Stimulated activated CD8-positive, alpha-beta memory T cell treated with anti-CD3 and anti-CD28 coated beads, Interleukin-12 subunit alpha, Interleukin-12 subunit beta, amount 100 ng/mL, for 4 hours (primary cell): ENCODE measurements at places on chromosomes 5 and 9.

GRCh38 chr9:87422999-87423398, 74.7 kb upstream of the DAPK1 start:
- DNase-seq: no peak

DNA sequence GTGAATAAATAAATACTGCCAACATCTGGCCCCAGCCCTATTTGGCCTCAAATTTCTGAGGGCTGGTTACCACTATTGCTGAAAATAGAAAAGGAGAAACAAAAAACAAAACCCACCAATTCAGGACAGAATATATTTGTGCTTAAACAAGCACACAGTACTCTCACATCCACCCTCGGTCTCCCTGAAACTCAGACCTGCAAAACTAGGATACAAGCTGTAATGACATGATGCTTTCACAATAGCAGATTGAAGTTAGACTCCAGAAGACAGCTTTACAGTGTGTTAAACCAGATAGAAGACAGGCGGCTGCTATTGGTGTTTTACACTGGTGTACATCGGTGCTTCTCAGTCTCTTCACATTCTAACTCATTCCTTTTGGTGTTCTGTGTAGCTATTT, 214.9 kb upstream of the DMRT1 start:
- DNase-seq: no peak

DNA sequence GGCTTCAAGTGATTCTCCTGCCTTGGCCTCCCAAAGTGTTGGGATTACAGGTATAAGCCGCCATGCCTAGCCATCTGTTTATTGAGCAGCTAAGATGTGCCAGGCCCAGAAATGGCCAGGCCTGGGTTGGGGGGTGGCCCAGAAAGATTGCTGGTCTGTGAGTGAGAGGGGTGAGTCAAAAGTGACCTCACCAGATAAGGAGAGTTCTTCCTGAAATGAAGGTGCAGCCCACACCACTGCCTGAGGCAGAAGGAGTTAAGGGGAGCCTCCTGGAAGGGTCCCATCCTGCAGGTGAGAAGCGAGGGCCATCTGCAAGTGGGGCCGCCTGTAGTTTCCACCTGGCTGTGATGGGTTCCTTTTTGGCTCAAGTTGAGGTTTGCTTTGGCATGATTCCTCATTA, 96.9 kb upstream of the KLF4 start:
- no peak for DNase-seq

DNA sequence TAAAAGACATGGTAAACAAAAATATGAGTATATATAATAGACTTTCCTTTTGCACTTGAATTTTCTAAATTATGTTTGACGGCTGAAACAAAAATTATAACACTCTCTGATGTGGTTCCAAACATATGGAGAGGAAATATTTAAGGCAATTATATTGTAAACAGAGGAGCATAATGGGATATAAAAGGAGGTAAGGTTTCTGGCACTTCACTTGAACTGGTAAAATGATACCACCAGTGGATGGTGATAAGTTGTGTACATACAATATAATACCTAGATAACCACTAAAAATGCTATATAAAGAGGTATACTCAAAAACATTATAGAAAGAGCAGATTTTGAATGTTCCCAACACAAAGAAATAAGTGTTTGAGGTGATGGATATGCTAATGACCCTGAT, 192.9 kb upstream of the RAD23B start:
- no peak for DNase-seq

DNA sequence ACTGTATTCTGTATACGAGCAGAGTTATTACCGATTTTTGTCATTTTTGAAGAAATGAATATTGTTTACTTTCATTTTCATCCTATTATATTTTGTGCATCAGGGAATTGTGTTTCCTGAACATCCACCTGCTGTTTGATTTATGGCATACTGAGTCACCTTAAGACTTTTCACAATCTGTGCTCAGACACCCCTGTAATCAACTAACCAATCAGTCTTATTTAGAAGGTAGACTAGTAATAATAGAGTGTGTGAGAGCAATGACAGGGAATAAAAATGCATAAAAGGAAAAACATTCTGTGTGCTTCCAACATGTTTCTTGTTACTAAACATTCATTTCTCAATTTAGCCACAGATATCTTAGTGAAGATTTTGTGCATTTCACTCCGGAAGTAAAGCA, 1413.6 kb upstream of the ACO1 start:
- DNase-seq: no peak

DNA sequence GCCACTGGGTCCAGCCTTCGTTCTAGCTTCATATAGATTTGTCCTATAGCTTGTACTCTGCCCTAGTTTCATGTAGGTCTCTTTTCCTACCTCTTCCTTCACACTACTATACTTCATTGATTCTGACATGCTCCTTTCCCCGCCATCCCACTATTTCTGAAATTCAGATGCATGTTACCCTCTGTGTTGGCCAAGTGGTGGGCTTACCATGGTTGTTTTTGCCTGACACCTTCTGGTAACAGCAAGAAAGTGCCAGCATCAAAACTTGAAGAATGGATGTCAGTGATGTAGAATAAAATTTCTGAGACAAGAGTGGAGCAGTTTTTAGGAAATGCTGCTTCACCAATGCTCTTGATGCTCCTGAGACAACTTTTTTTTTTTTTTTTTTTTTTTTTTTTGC, 19.5 kb upstream of the SERINC5 start:
- DNase-seq: no peak

DNA sequence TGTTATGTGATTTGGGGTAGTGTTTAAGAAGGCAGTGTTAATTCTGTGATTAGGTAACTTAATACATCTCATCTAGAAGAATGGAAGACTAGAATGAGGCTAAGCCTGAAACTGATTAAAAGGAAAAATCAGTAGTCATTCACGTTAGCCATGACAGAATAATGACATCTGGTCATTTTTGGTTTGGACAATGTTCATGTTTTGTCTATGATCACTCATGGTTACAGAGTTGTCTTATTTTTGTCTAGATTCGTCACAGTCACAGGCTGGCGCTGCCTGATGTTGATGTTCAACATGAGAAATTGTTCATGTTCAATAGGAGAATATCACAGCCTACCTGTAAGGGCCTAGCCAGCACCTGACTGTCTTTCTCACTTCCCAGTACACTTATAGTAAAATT, 9.5 kb upstream of the DOCK2 start:
- DNase-seq: no peak

DNA sequence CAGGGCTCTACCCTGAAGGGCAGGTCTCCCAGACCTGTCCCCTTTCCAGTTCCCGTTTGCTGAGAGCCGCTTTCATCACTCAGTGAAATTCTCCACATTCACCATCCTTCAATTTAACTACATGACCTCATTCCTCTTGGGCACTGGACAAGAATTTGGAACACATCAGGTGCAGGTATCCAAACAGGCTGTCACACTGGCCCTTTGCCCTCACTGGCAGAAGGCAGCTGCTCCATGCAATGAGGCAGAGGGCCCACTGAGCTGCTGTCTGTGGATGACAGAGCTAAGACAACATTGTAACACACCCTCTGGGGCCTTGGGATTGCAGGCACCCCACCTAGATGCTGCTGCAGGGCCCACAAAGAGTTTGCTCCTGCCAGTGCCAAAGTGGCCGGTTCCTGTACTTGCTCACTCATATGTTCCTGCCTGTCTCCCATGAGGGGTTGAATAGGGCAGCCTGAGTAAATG, 55.1 kb downstream of the ACTL7B start:
- no peak for DNase-seq
